ENCODE measurements at places on chromosomes 4 and X. TPM values are rescaled to one million over a fixed set of nuclear protein-coding genes. Genes with fewer than 3 reads are reported as not detected.

GIMD1 gene
- not detected for polyA plus RNA-seq

GRCh38 chr4:68463796-68464195 lies 16.5 kb downstream of the TMPRSS11E start:
- peak; percentile 13 for DNase-seq

EDA2R gene
- 13.4 TPM for polyA plus RNA-seq

NLRP2B gene
- not detected for polyA plus RNA-seq

DNA sequence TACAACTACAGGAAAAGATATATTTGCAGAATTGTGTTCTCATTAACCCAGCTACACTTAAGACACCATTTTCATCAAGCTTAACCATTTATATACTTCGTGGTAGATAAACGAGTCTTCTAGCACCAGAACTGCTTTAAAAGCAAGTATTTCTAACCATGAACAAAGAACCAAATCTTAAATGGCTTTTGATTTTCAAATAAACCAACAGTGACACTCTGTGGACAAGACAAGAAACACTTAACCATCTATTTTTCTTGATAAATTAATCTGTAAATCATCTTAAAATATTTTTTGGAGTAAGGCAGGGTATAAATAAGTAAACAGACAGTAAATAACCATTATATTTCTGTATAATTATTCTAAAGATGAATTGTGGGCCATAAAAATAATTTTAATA lies 10.2 kb downstream of the BEND2 start:
- peak; percentile 13 for DNase-seq

DNA sequence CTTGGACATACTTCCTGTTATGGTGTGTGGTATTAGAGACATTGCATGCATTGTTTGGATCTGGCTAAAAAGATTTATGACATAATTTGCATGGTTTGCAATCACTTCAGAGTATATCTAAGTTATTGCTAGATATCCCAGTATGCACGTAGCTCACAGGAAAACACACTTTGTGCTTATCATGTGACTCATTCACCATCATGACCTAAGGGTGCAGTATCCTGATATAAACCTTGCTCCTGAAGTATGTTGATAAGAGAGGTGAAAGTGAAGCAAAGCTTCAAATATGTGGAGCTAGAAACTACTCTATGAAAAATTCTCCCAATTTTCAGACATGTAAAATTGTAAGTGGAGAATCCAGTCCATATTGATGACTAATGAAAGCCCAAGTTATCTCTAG lies 46.9 kb upstream of the GRXCR1 start:
- DNase-seq = no peak

POU3F4 gene
- not detected for polyA plus RNA-seq

DNA sequence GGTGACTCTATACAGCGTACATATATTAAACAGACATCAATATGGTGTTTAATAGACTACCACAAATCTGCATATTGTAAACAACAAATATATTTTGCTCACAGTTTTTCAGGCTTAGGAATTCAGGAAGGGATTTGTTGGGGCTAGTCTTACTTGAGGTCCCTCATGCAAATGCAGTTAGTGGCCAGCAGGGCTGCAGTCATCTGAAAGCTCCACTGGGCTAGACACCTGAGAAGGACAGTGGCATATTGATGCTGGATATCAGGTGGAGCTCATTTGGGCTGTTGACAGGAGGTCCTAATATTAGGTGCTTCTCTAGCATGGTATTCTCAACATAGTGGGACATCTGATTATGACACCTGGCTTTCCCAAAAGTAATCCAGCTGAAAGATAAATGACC lies 493.8 kb upstream of the PABPC4L start:
- DNase-seq = no peak

- peak; percentile 93 for DNase-seq
These were observed 260.7 kb upstream of the SFRP2 start for GRCh38 chr4:154049457-154050181.

DNA sequence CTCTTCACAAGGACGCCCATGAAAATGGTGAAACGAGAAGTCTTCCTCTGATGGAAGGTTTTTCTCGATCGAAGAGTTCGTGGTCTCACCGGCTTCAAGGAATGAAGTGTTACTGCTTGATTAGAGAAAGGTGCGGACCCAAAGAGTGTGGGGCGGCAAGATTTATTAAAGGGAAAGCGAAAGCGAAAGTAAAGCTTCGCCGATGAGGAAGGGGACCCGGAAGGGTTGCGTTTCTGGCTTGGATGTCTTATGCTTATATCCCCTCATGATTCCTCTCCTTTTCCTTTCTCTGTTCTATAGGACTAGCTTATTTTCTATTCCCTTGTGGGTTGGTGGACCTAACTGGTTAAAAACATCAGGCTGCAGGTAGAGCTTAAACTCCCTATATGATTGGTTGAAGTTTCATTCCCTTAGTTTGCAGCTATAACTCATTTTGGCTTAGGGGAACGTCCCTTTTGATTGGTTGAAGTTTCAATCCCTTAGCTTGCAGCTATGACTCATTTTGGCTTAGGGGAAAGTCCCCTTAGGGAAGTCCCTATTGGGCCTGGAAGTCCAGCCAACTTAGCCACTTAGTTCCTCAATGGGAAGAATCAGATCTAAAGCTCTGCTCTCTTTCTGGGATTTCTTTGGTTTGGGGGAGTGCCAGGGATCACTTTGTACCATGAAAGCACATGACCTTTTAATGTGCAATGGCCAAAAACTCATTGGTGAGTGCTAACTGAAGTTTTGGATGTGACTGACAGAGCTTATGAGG lies 1025.0 kb upstream of the PCDH10 start:
- DNase-seq = no peak

DNA sequence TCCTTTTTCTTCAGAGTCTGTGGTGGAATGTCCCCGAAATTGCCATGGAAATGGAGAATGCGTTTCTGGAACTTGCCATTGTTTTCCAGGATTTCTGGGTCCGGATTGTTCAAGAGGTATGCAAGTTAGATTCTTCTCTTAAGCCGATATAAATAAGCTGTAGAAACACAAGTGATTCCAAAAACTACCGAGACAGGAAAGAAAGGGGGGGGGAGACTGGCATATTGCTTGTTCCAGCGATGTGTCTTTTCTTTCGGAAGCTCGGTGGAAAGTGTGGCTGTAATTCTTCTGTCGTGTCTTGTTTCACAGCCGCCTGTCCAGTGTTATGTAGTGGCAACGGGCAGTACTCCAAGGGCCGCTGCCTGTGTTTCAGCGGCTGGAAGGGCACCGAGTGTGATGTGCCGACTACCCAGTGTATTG lies 236.9 kb downstream of the DCTD start:
- DNase-seq = no peak

JCHAIN gene
- polyA plus RNA-seq = 4.9 TPM

PCYT1B gene
- polyA plus RNA-seq = not detected

All from GM23248 (cell line).